ENCODE measurements at places on chromosomes 13 and 19.
A peak's percentile ranks its signal among the peaks of the same experiment; 100 is the strongest.

DNA sequence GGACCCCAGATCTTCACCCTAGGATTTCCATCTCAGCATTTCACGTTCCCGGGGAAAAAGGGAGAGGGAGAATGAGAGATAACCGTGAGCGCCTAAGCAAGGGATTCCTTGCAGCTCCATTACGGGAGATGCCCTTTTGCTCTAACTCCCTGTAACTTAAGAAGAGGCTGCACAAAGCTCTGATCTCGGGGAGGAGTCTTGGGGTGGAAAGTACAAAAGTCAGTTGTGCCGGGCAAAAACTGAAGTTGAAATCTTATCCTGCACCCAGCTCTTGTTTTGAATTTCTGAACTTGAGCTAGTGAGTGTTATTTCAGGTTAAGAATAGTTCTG lies 256.4 kb upstream of the SOX21 start:
- DNase-seq, result no peak

GRCh38 chr19:39212375-39212742 lies 8.3 kb upstream of the SYCN start:
- peak; percentile 40 for DNase-seq

GRCh38 chr13:74767050-74767449 lies 632.8 kb upstream of the KLF12 start:
- DNase-seq, result no peak

DNA sequence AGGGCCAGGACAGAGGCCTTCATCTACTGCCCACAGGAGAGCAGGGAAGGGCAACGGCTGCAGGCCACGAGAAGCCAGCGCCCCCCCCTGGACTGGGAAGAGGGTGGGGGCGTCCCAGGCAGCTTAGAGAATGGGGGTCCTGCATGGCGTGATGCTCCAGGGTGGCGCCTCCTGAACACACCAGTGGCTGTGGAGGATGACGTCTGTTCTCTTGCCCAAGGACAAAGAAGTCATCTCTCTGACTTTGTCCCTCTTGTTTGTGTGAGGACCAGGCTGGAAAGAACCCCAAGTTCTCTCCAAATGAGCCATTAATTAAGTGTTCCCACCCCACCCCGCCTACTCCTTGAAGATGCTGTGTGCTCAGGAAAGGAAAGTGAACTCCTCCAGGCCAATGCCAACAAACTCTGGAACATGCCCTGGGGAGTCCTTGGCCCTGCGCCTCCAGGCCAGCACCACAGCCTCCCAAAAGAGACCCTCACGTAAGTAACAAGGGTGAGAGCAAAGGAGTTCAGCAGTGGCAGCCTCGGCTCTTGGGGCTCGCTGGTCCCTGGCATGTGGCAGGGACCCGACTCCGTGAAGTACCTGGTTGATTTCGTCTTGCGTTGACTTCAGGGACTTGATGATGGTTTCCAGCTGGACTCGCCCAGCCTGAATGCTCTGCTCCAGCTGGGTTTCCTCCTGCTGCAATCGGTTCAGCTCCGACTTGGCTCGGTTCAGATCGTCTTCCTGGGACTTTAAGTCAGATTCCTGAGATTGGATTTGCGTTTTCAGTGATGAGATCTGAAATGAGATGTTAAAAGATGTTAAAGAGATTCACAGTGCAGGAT lies 68.4 kb downstream of the EPS15L1 start:
- no peak for DNase-seq

- no peak for DNase-seq
Measured at GRCh38 chr13:34862311-34862710, 79.8 kb upstream of the NBEA start.

DNA sequence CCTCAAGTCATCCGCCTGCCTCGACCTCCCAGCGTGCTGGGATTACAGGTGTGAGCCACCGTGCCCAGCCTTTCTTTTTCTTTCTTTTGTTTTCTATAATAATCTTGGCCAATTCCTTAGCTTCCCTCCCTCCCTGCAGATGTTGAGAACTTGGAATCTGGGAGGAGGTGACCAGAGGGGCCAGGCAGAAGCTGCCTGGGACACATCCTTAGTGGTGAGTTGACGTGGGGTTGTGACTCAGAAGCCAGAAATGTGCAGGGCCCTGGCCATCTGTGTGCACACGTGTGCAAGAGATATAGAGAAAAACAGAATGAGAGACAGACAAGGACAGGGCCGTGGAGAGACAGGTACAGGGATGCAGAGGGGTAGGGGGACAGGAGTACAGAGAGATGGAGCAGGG lies 154.3 kb downstream of the SIPA1L3 start:
- DNase-seq, result no peak

All from PC-9 (cell line).